ENCODE measurements at places on chromosomes 4 and X.

DNA sequence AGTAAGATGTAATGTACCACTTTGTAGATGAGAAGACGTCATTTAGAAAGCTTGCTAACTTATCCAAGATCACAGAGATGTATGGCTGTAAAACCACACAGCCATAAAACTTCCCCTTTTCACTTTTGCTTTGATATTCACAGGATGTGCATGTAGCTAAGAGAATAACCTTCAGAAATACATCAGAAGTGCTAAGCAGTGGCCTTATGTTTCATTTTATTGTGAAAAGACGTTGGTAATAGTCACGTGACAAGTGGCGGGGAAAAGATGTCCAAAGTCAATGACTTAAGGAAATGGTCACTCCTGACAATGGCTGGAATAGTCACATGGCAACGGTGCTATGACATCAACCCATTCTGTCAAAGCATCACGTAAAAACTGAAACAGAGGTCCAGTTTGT, 12.9 kb upstream of the WDR17 start:
- no peak for DNase-seq

DNA sequence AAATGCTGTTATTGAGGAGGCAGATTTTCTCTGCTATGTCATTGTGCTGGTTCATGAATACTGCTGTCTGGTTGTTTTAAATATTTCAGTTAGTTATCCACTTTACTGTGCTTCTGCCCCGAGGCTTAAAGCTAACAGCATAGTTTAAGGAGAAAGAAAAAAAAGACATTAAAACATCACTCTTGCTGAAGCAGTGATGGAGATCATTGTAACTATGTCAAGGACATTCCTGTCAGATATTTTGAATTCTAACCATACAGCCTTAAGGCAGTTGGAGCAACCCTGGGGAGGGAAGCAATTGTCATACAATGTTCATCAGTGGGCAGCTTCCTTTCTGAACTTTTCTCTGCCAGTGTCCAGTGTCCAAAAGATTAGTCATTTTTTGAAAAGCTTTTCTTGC, 199.0 kb upstream of the DDX53 start:
- no peak for DNase-seq

- no peak for DNase-seq
These were observed 60.2 kb downstream of the PSAPL1 start for GRCh38 chr4:7374571-7374970.

DNA sequence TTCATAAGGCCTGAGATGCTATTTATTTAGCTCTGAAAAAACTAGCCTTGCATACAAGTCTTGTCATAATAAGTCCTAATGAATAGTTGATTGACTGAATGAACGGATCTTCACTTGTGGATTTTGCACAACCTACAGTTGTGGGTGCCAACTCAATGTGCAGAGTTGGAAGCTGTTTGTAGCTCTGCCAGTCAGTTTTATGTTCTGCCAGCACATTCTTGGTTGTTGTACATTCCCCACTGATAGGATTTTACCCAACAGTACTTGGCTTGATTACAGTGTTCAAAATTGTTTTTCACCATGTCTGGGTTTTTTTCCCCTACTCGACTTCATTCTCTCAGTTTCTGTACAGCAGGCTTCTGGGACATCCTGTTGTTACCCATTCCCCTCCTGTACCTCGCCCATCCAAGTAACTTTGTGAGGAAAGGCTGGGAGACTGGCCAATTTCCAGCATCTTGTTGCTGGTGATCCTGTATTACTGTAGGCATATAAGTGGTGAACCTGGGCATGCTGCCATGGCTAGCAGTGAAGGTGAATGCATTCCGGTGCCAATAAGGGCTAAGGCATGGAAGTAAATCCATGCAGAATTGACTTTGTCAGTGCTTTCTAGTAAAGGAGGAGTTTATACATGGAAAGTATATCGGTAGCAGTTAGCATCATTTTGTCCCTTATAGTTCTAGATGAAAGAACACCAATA, 22.8 kb downstream of the IL1RAPL1 start:
- DNase-seq = no peak

- DNase-seq = no peak
These were observed 145.6 kb upstream of the PCDH18 start for GRCh38 chr4:137677863-137678262.

GRCh38 chr4:140672416-140672815, 83.8 kb downstream of the TBC1D9 start:
- no peak for DNase-seq

GRCh38 chrX:131063613-131064012, 5.5 kb downstream of the ARHGAP36 start:
- no peak for DNase-seq

DNA sequence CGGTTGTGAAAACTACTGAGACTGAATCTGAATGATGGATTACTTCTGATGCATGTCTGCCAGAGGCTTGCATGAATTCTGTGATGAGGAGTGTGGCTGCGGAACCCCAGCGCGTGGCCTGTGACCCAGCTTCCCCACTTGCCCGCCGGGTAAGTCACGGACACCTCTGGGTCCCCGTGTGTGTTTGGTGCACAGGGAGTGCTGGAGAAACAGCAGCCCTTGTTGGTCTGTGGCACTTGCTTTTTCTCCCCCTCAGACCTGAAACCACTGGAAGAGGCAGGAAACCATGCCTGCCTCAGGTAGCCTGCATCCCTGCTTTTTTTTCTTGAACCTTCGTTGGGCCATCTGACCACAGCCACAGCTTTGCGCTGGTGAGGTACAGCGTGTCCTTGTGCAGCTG, 51.9 kb upstream of the TADA2B start:
- DNase-seq = no peak
